ENCODE measurements at places on chromosomes 6 and 20.

DNA sequence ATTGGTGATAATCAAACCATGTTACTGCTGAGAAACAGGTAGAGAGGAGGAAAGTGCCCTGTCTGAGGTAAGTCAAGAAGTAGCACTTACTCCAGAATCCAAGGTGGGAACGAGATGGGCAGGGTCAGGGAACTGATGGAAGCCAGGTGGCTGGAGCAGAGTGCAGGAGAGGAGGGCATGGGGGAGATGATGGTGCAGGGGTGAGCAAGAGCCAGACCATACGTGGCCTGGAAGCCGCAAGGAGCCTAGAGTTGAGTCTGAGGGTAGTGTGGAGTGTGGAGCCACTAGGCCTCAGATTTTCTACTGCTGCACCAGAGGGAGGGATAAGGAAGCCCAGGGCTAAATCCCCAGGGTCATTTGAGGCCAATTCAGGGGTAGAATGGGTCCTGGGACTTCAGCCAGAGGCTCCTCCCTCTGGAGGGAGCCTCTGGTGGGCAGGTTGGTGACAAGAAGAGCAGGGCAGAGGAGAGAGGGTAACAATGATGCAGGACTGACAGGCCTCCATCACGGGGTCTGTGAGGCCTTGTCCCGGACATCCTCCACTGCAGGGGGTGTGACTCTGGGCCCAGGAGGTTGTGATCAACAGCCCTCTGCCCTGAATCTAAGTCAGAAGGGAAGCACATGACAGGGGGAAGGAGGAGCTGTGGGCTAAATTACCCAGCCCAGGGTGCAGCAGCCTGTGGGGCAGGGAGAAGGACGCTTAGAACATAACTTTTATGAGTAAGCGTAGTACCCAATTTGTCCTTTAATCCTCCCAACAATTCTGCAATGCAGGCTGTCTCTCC is 28.7 kb downstream of the COX4I2 start:
- DNase-seq: no peak

DNA sequence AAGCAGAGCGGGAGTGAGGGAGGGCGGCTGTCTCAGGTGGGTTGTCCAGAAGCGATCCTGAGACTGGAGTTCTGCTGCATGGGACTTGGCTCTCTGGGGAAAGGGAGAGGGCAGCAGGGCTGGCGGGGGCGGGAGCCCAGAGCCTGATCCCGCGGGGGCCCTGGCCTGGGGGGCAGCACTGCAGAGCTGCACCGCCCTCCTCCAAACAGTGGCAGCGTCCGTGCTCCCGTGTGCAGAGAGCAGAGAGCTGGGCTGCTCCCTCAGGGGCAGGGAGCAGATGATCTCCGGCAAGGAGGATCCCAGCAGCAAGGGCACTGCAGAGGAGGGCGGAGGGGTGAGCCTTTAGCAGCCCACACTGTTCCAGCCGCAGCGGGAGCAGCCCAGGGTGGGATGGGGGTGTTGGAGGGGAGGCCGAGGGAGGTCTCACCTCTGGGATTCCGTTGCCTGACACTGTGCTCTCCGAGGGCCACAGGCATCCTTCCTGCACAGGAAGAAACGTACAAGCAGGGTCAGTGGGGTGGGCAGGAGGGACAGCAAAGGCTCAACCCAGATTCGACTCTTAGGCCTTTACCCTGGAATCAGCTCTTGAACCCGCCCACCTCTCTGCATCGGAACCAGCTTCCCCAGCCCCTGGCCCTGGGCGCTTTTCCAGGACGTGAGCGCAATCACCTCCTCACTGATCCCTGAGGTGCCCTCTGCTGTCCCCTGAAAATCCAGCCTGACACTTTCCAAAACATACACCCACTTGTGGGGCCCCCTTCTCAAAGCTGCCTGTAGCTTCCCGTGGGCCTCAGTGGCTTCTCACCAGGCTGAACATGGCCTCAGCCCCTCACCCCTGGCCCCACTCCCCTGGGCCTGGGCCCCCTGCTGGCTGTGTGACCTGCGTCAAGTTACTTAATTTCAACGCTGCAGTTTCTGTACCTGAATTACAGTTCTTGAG is 32.6 kb upstream of the ZBP1 start:
- DNase-seq: peak; percentile 6

- DNase-seq: no peak
Measured at GRCh38 chr6:66838764-66839163, 1131.7 kb upstream of the EYS start.

DNA sequence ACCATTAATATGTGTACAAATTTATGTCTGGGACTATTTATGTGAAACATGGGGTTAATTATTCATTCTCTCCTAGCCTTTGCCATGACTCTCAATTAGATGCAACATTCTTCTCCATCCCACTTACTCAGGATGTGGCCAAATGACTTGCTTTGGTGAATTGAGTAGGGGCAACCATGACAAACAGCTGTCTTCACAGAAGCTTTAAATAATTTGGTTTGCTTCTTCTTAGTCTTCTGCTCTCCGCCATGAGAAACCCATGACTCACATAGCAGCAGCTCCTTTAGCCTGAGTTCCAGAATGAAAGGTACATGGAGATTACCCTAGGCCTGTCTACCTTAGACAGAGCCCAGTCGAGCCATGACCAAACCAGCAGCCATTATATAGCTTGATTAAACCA is 74.7 kb downstream of the FRK start:
- DNase-seq: no peak

DNA sequence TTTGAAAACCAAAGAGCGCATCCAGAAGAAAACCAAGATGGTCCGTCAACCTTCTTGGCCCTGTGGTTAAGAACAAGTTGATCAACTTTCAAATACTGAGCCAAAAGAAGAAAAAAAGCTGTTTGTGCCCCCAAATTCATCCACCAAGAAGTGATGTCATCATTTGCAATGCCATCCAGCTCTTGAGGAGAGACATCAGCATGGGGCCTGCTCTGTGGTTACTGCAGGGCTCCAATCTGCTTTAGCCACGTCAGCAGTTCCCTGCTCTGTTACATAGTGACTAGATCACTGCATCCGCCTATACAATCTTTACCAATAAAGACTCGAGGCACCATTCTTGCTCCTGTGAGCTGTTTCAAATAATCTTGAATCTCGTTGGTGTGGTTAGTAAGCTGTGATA is 75.0 kb upstream of the BLCAP start:
- no peak for DNase-seq

GRCh38 chr6:46010771-46011170 is 4.9 kb downstream of the CLIC5 start:
- DNase-seq: no peak

GRCh38 chr20:20503777-20504530 is 136.1 kb downstream of the INSM1 start:
- no peak for DNase-seq

DNA sequence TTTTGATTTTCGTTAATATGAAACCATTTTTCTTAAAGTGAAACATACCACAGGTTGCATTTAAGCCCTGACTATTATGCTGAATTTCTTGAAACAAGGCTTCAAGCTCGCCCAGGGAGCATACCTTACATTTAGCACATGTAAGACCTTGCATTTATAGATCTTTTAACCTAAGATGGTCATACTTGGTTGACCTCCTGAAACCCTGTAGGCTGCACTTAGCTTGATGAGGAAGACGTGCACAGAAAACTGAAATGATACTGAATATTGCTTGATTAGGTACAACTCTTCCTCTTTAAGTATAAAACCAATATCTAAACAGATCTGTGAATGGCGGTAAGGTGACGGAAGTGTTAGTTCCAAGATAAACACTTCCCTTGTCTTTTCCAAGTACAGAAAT is 82.2 kb downstream of the CTNNBL1 start:
- no peak for DNase-seq

- no peak for DNase-seq
Measured at GRCh38 chr6:170046791-170047626, 243.9 kb downstream of the DLL1 start.

DNA sequence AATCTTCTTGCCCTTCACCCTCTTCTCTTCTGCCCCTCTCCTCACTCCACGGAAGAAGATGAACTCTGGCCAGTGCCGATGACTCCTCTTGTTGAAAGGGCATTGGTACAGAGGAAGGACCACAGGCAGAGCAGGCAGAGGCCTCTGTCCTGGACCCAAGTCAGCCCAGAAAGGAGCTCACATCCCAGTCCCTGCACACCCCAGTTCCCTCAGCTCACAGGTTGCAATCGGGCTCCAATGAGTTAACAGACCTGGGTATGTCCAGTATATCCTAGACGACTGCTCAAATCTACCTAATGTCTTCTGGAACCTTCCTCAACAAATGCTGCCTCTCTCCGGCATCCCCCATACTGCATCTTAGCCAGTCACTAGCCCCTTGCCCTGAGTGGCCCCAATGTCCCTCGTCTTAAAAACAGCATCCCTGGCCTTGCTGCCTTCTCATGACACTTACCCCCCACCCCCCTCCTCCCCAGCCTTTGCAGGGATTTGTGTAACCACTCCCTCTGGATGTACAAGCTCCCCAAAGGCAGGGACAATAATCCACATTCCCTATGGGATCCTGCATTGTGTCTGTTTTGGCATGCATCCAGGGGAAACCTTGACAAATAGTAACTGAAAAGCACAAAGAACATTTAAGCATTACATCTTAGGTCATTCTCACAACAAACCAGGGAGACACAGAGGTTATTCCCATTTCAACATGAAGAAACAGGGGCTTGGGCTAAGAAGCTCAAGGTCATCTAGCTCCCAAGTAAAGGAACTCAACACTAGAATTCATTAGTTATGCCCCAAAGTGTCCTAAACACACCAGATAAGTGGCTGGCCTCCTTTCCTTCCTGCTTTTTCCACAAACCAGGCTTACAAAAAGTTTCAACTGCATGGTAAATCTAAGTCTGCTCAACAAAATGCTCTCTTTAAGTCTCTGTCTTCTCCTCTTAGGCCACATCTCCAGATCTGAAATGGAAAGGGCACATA is 45.1 kb downstream of the TRERF1 start:
- no peak for DNase-seq

GRCh38 chr6:169988769-169989550 is 237.5 kb downstream of the ERMARD start:
- DNase-seq: no peak

Data from hepatic stellate cell (primary cell).